Hematopoietic multipotent progenitor cell treated with erythropoietin and hydrocortisone succinate and interleukin-3 and kit ligand, for 8 days (in vitro differentiated cells): ENCODE measurements at places on chromosomes 3 and 15.
A peak's percentile ranks its signal among the peaks of the same experiment; 100 is the strongest.

- no peak for DNase-seq
These were observed 212.8 kb downstream of the SQOR start for GRCh38 chr15:45847645-45848044.

GRCh38 chr3:170643831-170644230 is 58.0 kb upstream of the SLC7A14 start:
- DNase-seq, result no peak

- DNase-seq, result peak; percentile 76
These were observed 597.9 kb downstream of the IGSF11 start for GRCh38 chr3:118436697-118437262.

GRCh38 chr3:29924783-29925561 is 644.1 kb downstream of the RBMS3 start:
- no peak for DNase-seq

GRCh38 chr3:128070898-128071591 is 18.8 kb downstream of the SEC61A1 start:
- no peak for DNase-seq

- no peak for DNase-seq
These were observed 556.2 kb upstream of the CBLB start for GRCh38 chr3:106425026-106425425.

DNA sequence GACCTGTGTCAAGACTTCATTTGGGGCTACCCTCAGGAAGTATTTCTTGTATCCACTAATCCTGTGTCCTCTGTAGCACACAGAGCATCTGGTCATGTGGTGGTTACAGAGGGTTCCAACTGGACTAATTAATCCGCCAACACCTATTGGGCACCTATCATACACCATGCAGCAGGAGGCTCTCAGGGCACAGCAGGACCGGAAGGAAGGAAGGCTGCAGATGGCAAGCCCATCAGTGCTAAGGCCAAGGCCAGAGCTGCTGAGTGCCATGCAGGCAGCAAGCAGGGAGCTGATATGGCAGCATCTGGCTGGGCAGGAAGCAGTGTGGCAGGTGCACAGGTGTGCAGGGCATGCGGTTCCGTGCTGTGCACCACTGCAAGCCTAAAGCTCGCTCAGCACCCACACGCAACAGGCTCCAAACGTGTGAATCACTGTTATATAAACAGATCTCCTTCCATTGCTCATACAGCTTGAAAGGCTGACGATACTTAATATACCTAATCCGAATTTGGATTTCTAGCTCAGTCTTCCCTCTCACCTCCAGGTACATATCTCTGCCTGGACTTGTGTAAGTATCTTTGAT is 64.4 kb upstream of the SNRPA1 start:
- no peak for DNase-seq

DNA sequence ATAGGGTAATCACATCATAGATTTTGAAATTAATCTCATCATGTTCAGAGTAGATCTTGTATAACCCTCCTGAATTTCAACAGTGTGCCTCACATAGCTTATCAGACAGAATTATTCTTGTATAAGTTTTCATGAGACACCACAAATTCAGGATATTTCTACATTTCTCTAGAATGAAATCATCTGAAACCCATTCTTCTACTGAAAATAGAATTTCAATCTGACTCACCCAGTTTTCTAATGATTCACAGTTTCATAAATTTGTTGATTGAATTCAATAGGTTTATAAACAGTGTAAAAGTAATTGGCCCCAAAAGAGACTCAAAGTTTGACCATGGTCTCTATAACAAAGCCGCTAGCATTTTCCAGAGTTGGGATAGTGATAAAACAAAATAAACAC is 1082.6 kb upstream of the EPHA6 start:
- no peak for DNase-seq

- no peak for DNase-seq
These were observed 19.1 kb downstream of the ZNF710 start for GRCh38 chr15:90020021-90020735.

- peak; percentile 81 for DNase-seq
These were observed 17.7 kb downstream of the FOXB1 start for GRCh38 chr15:60021589-60022378.

- DNase-seq, result no peak
These were observed 1.9 kb upstream of the THBS1 start for GRCh38 chr15:39578851-39579486.

GRCh38 chr3:8975081-8976020 is 12.1 kb upstream of the RAD18 start:
- DNase-seq, result no peak

GRCh38 chr15:70141376-70142071 is 43.8 kb upstream of the TLE3 start:
- DNase-seq, result no peak

- no peak for DNase-seq
These were observed 39.3 kb upstream of the SLC22A13 start for GRCh38 chr3:38226273-38226672.

DNA sequence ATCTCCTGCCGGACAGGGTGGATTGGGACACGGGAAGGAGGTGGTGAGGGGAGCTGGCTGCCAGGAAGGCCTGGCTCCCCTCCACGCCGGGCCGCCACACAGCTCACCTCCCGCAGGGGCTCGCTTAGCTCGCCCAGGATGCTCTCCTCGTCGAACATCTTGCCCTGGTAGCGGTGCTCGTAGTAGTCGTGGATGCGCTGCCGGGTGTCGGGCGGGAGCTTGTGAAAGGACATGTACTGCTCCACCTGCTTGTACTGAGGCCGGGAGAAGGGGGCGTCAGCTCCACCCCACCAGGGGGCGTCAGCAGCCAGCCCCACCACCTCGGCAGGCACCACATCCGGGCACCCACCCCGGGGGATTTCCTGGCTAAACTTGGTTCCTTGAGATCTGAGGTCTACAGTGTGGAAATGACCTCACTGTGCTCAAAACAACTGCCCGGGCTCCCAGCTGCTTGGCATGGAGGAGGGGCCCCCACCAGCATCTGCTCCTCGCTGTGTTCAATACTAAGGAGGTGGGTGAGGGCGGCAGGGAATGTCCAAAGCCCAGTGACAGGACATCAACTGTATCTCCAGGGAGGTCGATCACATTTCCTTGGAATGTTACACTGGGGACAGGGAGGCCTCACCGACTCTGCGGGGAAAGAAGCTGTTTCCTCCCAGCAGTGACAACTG is 43.4 kb downstream of the HCN4 start:
- DNase-seq, result no peak

- no peak for DNase-seq
These were observed 125.0 kb downstream of the CHSY1 start for GRCh38 chr15:101126618-101127505.

DNA sequence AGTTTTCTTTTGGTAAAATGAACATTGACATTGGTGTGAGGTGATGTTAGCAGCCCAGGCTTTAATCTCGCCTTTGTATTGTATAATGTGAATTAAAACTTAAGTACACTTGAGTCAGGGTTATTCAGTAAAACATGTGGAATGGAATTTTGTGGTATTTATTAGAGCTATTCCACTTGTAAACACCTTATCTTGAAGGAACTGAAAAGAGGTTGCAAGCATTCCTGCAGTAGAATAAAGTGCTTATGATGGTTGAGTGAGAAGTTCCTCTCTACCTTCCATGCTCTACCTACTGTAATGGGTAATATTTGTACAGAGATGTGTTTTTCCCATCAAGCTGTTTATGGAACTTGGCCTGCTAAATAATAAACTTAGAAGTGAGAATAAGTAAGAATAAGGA is 36.1 kb downstream of the HMG20A start:
- DNase-seq, result no peak
